B cell (primary cell): ENCODE measurements at places on chromosomes 2 and 18.

- DNase-seq, result no peak
These were observed 649.1 kb downstream of the NYAP2 start for GRCh38 chr2:226048611-226049010.

GRCh38 chr2:83686863-83687262 lies 772.2 kb downstream of the SUCLG1 start:
- no peak for DNase-seq

GRCh38 chr2:223613017-223613950 lies 11.1 kb upstream of the SCG2 start:
- no peak for DNase-seq

DNA sequence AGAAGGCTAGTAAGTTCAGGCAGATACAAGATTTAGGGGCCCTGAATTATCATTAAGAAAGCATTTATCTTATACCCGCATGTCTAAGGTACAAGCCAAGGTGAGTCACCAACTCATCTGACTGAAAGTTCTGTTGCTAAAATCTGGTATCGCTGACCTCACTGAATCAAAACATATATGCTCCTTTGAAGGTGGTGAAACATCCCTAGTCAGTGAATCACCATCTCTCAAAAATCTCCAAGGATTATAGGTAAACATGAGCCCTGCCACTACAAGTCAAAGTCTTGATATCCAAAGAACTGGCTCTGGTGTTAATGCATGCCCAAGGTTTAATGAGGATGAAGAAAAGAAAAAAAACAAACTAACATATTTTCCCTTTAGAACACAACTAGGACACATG lies 43.5 kb downstream of the IRS1 start:
- no peak for DNase-seq

DNA sequence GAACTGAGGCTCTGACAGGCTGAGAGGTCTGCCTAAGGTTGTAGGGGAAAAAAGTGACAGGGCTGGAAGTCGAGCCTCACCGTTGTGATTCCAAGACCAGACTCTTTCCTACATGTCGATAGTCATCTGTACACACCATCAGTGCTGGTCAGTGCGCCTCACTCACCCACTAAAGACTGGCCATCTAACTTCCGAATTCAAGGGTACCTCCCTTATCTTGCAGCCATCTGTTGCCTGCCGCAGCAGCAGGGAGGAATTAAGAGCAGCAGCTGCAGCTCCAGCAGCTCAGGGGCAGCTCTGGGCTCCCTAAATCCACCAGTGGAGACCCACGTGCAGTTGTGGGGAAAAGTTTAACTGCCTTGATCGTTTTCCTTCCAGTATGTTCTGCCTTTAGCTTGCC lies 32.6 kb upstream of the GPR39 start:
- no peak for DNase-seq

GRCh38 chr2:238601433-238602222 lies 174.9 kb downstream of the ASB1 start:
- no peak for DNase-seq

- DNase-seq, result no peak
These were observed 774.7 kb downstream of the METTL4 start for GRCh38 chr18:1796636-1797035.
